Stromal cell of bone marrow (primary cell): ENCODE measurements at places on chromosomes 1 and 21.
A peak's percentile ranks its signal among the peaks of the same experiment; 100 is the strongest.

GRCh38 chr1:92461364-92462097 lies 25.2 kb downstream of the GFI1 start:
- DNase-seq = no peak

DNA sequence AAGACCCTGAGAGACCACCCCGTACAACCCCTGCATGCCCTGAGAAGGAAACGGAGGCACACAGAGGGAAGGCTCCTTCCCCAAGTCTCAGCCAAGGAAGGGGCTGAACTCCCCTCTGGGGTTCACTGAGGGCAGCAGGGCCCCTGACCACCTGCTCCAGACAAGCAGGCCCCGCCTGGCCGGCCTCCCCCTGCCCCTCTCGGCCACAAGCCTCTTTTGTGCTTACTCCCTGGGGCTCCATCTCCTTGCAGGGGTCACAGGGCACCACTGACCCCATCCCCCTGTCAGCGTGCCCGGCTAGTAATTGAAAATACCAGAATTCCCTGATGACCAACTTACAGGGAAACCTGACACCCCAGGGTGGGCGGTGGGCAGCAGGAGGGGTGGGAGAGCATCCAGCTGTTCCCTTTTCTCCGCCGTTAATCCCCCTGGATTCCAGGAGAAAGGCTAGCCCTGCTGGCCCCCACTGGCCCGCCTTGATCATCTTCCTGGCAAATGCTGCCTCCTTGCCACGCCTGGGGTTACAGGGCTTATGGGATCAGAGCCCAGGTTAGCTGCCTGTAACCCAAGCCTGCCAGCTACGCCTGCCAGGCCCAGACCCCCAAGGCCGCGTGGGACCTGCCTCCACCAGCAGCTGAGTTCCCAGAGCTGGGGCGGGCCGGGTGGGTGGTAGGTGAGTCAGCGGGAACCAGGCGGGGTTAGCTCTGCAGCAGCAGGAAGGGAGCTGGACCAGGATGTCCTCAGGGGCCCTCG lies 96.1 kb downstream of the LACTBL1 start:
- DNase-seq = peak; percentile 34

- peak; percentile 52 for DNase-seq
Measured at GRCh38 chr1:68904477-68904876, 407.6 kb upstream of the DEPDC1 start.

- DNase-seq = no peak
Measured at GRCh38 chr1:51572365-51572764, 44.5 kb upstream of the OSBPL9 start.

GRCh38 chr1:109620401-109620791 lies 759 bp downstream of the AMPD2 start:
- peak; percentile 38 for DNase-seq

- DNase-seq = no peak
Measured at GRCh38 chr1:45982359-45982758, 150.1 kb downstream of the PIK3R3 start.

DNA sequence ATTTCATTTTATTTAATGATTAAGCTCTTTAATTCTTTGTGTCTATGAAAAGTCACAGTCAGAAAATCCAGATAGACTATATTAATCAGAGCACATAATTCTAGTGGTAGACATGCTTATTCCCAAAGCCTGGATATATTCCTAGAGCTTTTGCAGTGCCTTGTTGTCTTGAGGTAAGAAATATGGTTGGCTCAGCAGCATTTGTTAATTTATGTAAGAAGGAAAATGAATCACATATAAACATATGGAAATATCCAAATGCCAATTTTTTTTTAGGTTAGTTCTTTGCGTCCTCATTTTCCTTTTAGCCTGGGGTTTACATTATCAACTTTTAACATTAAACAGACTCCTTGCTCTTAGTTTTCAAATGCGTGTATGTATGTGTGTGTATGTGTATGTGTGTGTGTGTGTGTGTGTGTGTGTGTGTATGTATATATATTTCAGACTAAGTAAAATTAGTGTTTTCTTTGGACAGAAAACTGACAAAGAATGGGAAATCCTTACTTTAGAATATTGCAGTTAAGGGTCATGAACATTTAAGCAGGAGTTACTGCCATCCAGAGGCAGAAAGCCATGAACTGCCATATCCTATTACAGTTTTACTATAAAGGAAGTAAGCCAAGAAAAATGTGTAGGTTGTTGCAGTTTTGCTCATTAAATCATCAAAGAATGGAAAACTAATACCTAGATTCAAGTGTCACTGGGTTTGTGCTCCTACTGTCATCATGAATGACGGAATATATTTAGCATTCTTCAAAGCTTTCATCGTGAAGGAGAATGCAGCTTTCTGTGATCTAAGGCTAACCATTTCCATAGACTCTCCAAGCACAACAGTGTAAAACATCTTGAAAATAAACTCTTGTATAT lies 477.1 kb upstream of the NR5A2 start:
- DNase-seq = no peak

DNA sequence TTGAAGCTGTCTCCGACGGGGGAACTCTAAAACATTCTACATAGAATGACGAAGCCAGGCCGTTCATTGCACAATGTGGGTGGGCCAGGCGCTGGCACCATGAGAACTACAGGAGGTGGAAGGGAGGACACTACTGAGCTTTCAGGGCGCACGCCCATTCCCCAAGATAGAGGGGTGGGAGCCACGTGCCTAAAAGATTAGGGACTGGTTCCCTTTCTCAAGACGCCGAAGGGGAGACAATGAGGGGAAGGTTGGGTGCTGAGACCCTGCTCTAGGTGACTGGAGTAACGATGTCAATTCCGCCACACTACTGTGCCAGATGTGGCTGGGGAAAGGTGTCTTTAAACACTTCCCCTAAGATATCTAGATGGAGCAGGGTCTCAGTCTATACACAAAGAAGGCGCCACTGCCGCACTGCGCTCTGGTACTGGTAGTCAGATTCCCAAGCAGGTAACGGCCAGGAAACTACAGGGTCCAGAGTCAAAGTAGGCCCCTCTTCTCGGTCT lies 782 bp downstream of the CSDE1 start:
- DNase-seq = peak; percentile 25

DNA sequence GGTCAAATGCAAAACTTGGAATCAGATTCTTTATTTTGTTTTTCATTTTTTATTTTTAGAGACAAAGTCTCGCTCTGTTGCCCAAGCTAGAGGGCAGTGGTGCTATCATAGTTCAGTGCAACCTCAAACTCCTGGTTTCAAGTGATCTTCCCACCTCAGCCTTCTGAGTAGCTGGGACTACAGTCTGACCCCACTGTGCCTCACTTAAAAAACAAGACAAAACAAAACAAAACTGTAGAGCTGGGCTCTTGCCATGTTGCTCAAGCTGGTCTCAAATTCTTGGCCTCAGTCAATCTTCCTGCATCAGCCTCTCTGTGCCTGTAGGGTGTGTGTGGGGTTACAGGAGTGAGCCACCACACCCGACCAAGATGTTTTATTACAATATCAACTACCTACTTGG lies 396.0 kb upstream of the USP24 start:
- no peak for DNase-seq

DNA sequence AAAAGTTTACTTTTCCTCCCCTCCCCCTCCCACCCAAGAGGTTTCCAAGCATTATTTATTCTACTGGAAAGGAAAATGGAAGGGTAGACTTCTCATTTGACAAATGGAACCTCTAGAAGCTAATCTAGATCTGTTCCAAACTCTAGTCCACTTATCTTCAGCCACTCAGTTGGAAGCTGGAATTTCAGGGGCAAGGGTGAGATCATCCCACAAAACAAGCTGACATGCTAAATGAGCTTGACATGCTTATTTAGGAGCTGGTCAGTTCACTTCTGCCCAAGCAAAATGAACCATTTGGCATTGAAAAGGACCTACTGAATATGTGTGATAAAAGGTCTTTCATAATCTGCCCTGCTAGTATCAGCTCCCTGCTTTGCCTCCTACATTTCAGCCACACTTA lies 5.0 kb downstream of the LRRC41 start:
- no peak for DNase-seq

GRCh38 chr1:227318016-227318852 lies at the start of gene CDC42BPA:
Gene CDC42BPA (minus strand): TSS chr1:227318492. CDS start chr1:227317182, 1,310 bp downstream.
- DNase-seq = peak; percentile 73

- no peak for DNase-seq
Measured at GRCh38 chr1:215794156-215794555, 227.1 kb downstream of the KCTD3 start.

GRCh38 chr1:168428063-168428731 lies 115.6 kb downstream of the XCL2 start:
- DNase-seq = peak; percentile 38

DNA sequence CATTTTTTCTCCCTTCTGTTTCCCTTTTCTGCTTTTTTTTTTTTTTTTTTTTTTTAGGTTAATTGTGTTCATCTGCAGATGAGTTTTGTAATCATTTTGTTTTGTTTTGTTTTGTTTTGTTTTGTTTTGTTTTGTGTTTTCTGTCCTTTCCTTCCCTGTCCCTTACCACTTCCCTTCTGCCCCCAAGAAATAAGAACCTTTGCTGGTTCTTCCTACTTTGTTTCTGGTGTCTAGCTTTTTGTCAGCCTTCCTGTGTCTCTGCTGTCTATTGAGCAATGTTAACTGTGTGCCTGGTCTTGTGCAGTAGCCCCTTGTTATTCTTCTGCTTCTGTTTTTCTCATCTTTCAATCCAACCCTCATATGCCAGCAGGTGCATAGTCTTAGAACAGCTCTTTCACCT lies 46.0 kb downstream of the MPZL1 start:
- DNase-seq = no peak

- no peak for DNase-seq
Measured at GRCh38 chr21:16570171-16570570, 840.4 kb downstream of the USP25 start.

DNA sequence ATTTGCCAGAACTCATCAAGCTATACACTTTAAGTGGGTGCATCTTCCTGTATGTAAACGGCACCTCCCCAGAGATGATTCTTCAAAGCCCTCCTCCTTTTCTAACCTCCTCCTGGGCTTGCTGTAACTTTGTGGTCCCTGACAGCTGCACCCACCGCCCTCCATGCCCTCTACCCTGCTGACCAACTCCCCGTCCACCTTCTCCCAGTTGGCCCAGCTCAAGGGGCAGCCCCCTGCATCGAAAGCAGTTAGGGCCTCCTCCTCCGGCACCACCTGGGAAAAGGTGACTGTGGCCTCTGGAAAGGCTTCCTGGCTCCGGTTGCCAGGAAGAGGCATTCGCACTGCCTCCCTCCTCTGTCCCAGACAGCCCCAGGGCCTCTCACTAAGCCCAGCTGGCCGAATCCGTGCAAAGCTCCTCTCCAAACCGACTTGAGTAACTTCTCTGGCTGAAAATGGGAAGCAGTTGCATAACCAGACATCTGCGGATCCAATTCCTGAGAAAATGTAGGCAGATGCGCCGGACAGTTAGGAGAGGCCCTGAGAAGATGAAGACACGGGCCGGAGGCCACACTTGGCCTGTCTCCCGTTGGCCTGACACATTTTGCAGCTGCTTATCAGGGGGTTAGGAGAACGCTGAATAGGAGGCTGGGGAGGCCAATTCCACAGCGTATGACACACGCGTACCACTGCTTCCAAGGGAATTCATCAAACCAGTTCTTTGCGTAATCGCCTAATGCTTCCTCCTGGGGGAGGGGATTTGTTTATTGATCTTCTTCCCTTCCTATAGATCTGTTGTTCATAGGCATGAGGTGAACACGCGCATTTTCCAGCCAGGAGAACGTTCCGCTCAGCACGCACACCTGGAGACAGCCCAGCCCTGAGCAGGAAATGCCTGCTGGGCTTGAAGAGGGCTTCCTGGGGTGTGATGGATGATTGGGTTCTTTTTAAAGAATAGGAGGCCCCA lies 48.7 kb upstream of the COL6A2 start:
- DNase-seq = peak; percentile 99

- DNase-seq = no peak
Measured at GRCh38 chr1:7280347-7280960, 490.6 kb upstream of the VAMP3 start.

DNA sequence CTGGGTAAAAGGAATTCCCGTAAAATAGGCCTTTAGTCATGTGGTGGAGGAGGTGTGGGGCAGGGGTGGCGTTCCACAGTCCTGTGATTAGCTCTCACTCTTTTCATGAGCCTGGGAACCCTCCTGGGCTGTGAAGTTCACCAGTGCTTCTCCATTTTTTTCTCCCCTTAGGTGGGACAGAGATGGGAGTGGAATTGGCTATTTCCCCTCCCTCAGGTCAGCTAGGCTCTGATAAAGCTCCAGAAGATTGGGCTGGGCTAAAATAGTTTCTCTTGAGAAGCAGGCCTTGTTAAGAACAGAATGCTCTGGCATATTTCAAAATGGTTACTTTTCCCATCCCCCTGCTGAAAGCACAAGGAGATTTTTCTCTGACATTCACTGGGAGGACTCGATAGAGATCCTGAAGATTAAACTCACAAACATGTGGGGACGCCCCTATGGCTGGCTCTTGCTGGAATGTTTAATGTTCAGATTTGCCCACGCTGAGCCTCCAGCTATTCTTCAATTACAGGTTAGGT lies 33.4 kb upstream of the SLC2A1 start:
- no peak for DNase-seq

GRCh38 chr1:231596337-231596791 lies 30.2 kb upstream of the DISC1 start:
- no peak for DNase-seq

DNA sequence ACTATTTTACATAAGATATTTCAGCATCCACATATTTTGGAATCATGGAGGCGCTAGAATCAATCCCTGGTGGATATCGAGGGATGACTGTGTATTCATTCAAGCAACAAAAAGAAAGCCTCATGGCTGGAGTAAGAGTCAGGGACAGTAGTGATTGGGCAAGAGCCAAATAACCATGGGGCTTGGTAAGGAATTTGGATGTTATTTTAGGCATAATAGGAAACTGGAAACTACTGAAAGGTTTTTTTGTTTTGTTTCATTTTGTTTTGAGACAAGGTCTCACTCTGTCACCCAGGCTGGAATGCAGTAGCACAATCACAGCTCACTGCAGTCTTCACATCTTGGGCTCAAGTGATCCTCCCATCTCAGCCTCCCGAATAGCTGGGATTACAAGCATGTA lies 33.8 kb upstream of the EYA3 start:
- no peak for DNase-seq

- no peak for DNase-seq
Measured at GRCh38 chr21:29018540-29018939, 609 bp downstream of the RWDD2B start.

GRCh38 chr1:117658676-117659075 lies 52.8 kb downstream of the TENT5C start:
- no peak for DNase-seq

GRCh38 chr1:176603696-176604095 lies 140.7 kb downstream of the PAPPA2 start:
- no peak for DNase-seq

GRCh38 chr1:39190096-39190495 lies 14.4 kb upstream of the MACF1 start:
- DNase-seq = no peak

- peak; percentile 96 for DNase-seq
Measured at GRCh38 chr1:185719021-185719420, 15.2 kb upstream of the HMCN1 start.

- no peak for DNase-seq
Measured at GRCh38 chr1:152109231-152109997, 5.8 kb downstream of the TCHH start.
